Heart left ventricle (tissue), 16 donors: ENCODE measurements at places on chromosomes 12 and 14. TPM values are rescaled to one million over a fixed set of nuclear protein-coding genes. Genes with fewer than 3 reads are reported as not detected.

GRCh38 chr12:89571491-89572195, 45.8 kb upstream of the POC1B start:
- DNase-seq, result no peak

GRCh38 chr12:45076417-45077026, 25.6 kb upstream of the DBX2 start:
- no peak for DNase-seq

The NID2 gene
- polyA plus RNA-seq, result 17.3 TPM

The GPR137C gene
- polyA plus RNA-seq, result 1.4 TPM

- peak; percentile 71 for DNase-seq
Measured at GRCh38 chr14:104708606-104709268, 15.3 kb upstream of the ADSS1 start.

DNA sequence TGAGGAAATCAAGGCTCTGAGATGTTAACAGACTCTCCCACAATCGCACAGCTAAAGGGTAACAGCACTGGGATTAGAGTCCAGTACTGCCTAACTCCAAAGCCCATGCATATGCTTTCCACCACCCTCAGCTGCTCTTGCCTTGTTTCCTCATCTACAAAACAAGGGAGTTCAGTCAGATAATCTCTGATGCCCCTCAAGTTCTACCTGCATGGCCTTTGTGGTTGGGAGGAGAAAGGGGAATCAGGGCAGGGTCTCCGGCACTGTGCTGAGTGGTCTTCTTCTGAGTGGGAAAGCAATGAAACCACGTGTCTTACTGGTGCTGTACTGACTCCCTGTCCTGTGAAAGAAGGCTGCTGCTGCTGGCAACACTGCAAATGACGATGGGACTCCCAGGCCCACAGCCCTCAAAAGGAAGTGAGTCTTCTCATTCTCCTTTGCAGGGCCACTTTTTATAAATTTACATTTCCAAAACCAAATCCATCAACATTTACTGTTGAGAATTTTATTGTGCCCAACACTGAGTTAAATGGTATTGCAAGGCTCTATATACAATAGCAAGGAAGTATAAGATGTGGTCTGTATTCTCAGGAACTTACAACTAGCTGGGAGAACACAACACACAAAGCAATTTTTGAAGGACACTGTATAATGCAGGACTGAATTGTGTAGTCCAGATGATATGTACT, 19.7 kb upstream of the DUSP16 start:
- DNase-seq, result no peak

GRCh38 chr12:38289396-38289795, 27.2 kb upstream of the ALG10B start:
- no peak for DNase-seq

DNA sequence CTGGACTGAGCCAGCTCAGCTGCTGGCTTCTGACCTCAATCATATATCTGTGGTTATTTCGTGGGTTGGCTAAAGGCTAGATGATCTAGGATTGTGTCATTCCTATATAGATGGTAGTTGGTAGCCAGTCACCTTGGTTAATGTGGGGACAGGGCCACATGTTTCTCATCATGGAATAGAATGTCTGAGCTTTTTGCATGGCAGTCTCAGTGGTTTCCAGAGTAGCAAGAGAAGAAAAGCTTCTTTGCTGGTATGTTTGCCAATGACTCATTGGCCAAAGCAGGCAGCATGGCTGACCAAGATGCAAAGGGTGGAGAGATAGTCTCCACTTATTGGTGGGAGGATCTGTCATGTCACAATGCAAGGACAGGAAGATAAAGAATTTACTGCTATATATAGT, 746.4 kb upstream of the FLRT2 start:
- DNase-seq, result no peak
